ENCODE measurements at places on chromosomes 6 and 20.

DNA sequence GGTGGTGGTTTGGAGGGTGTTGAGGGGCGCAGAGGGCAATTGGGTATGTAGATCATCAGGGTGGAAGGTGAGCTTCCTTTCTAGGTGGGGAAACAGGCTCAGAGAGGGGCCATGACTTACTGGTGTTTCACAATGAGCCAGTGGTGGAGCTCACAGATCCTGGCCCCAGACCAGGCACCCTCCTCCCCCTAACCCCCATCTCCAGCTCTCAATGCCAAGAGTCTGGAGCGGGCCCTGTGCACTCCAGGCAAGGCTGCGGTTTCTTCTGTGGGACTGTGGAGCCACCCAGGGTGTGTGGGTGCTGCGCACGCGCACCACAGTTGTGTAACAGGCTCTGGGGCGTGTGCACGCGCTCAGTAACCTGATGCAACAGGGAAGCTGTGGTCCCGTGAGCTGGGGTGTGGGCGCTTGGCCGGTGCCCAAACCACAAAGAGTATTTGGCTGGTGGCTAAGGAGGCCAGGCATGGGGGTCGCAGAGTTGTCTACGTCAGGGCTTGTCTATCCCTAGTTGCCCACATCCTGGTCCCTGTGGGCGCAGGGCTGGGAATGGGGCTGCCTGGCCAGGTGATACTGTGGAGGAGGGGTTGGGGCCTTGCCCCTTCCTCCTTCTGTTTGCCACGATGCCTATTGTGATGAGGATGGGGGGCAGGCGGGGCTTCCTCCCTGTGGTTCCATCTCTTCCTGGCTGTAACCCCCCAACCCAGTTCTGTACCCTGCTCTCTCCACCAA lies 37.5 kb upstream of the MRPS18A start:
- DNase-seq, result peak; percentile 93

DNA sequence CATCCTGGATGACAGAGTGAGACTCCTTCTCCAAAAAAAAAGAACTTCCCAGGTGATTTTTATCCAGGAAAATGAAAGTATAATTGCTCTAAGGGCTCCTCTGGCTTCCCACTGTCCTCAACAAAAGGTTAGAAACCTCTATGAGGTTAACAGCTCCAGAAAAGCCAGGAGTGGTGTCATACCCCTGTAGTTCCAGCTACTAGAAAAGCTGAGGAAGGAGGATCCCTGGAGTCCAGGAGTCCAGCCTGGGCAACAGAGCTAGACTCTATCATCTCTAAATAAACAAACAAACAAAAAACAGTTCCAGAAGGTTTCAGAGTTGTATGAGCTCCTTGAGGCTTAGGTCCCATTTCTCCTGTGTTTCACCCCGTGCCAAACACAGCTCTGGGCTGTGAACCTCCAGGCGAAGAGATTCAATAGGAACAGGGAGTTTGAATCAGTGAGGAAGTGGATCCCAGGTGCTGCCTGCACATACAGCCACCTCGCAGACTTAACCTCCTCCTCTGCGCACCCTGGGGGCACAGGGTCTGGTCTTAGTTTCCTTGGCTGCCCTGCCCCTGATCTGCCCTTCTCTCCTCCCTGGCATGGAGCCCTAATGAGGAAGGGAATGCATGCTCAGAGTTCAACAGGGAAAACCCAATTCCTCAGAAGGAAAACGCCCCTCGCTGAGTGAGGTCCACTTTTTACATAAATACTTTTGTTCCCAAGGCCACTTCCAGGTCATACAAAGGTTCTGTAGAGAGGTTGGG lies 31.0 kb downstream of the ZC3H12D start:
- DNase-seq, result no peak

DNA sequence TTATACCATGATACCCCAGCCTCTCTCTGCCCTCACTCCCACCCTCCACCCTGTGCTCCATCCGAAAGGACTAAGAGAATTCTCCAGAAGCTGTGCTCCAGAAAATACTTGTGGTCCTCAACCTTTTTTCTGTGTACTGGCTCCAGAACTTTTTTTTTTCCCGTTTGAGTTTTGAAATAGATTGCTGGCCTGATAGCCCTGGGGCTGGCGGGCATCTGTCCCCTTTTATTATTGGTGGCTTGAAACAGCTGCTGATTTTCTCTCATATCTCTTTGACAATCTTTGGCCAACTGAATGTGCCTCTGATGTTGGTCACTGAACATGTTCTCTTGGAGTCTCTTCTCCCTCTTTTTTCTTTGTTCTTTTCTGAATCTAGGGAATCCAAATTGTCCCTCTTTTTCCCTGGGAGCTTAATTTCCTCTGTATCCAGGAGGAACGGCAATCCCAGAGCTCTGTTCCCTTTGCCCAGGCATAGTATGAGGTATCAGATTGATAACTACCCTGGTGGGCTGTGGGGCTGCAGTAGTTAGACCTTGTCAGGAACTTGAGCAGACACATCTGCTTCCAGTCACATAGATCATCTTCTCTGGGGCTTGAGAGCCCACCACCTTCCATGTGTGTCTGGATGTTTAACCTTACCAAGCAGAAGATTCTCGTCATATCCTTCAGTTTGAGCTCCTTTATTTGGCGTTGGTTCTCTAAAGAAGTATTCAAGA lies 1.6 kb downstream of the PPARD start:
- DNase-seq, result peak; percentile 16

DNA sequence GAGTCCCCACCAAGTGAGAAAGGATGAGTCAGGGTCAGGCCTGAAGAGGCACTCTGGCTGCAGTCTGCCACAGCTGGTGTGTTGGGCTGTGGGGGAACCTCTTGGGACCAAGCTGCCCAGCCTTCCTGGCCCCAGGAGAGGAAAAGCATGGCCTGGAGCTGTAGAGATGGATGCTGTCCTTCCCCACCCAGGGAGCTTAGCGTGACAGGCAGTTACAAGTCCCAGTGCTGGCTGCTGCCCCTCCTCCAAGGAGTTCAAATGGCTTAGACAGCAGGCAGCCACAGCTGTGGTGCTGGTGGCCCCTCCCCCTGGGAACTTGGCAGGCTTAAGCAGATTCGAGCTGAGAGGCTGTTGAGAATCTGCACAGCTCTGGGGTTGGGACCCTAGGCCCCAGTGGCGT lies 253.2 kb downstream of the PLCB1 start:
- DNase-seq, result peak; percentile 43

DNA sequence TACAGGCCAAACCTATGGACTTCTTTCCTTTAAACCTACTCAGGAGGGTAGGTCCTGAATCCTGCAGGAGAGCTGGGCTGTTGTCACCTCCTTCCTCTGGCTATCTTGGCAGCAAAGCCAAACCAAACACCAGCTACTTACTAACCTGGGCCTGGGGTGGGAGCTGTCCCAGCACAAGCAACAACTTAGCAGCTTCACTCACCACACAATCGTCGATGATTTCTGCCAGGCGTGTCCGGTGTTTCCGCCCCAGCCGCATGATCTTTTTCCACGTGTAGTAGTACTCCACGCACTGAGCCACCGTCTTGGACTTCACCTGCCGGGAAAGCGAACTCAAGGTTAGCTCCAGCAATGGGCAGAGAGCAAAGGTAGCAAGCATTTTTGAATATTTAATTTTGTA lies 25.4 kb upstream of the MRPS10 start:
- no peak for DNase-seq

DNA sequence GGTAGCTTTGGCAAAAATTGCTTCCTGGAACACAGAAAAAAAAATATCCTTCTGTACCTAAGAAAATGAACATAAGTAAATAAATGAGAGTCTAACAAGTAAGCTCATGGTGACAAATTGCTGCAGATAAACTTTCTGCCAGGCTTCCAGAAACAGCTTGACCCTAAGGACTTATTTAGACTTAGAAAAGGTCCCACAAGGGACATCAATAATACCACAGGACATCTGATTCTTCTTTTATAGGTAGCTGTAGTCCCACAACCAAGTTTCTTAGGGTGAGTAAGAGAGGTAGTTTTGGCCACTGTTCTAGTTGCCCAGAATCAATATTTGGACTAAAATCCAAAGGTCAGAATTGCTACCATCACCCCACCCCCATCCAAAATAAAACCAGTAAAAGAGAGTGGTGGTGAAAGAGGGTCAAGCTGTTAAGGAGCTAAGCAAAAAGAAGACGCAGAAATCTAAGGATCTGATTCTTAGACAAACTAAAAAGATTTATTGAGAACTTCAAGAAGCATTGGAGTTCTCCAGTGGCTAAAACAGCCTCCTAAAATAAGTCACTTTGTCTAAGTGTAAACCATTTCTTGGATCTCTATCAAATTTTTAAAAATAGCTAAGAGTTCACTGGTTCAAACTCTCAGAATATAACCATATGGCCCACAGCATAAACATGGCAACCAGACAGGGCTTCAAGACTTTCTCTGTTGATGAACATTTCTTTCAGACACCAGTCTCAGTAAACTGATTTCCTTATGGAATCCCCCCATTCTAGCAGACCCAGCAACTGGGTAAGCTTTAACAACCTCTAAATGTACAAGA lies 180.6 kb downstream of the PTPRK start:
- DNase-seq, result no peak

GRCh38 chr20:4809707-4810106 lies 88.0 kb downstream of the PRND start:
- no peak for DNase-seq

GRCh38 chr6:149725785-149726184 lies 7.9 kb upstream of the LATS1 start:
- no peak for DNase-seq

DNA sequence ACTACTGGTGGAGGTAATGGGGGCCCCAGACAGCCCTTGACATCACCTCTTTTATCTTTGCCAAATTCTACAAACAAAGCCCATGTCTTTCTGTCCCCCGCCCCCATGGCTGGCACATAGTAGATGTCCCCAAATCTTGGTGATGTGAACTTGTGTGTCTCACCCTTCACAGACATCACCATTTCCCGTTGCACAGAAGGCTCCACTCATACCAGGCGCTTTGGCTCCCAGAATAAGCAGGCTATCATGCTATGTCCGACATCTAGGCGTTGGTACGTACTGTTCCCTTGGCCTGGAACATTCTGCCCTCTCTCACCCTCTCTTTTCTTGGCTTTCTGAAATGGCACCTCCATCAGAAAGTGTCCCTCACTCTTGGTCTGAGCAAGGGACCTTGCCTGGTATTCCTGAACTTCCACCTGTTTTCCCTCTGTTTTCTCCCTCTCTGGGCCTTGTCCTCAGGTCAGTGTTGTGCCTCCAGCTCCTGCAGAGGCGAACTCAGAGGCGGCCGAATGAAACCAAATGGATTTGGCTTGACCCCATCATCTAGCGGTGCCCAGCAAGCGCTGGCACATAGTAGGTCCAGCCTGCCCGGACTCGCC lies 968 bp upstream of the CCN5 start:
- no peak for DNase-seq

- peak; percentile 86 for DNase-seq
Measured at GRCh38 chr6:14476793-14477531, 359.4 kb downstream of the CD83 start.

DNA sequence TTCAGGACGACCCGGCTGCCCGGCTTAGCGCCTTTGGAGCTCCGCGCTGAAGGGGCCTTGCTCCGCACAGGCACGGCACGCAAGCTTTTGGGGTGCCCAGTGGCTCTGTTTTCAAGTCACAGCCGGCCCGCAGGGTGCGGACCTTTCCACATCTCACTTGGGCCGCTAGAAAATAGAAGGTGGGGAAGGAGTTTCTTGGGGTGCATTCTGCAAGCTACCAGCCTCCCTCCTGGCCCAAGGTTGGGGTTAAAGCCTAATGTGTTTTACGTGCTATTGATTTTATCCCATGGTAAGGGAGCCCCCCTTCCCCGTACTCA lies 561 bp downstream of the KAT14 start:
- no peak for DNase-seq

- DNase-seq, result no peak
Measured at GRCh38 chr6:112288475-112288874, 34.1 kb upstream of the LAMA4 start.

DNA sequence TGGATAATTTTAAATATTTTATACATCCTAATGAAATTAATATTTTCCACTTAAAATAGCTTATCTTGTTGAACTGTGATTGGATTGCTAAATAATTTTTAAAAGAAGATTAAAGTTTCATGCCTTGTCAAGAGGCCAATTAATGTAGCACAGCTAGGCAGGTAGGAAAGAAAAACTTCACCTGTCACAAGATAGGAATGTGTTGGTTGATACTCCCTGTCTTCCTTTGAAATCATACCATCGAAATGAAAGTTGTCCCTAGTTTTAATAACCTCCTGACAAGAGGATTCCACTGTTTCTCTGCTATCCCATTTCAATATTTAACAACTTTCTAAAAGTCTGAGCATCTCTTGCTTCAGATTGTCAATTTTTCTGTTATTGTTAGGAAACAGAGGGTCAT lies 80.8 kb downstream of the BMP6 start:
- DNase-seq, result no peak

- no peak for DNase-seq
Measured at GRCh38 chr6:18748314-18748713, 361.2 kb downstream of the RNF144B start.

DNA sequence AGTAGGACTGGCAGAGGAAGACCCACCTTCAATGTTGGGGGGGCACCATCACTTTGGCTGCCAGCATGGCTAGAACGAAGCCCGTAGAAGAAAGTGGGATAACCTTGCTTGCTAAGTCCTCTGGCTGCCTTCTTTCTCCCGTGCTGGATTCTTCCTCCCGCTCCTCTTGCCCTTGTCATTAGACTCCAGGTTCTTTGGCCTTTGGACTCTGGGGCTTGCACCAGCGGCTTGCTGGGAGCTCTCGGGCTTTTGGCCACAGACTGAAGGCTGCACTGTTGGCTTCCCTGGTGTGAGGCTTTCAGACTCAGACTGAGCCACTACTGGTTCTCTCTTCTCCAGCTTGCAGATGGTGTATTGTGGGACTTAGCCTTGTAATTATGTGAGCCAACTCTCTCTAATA lies 28.2 kb downstream of the GSTA2 start:
- no peak for DNase-seq

DNA sequence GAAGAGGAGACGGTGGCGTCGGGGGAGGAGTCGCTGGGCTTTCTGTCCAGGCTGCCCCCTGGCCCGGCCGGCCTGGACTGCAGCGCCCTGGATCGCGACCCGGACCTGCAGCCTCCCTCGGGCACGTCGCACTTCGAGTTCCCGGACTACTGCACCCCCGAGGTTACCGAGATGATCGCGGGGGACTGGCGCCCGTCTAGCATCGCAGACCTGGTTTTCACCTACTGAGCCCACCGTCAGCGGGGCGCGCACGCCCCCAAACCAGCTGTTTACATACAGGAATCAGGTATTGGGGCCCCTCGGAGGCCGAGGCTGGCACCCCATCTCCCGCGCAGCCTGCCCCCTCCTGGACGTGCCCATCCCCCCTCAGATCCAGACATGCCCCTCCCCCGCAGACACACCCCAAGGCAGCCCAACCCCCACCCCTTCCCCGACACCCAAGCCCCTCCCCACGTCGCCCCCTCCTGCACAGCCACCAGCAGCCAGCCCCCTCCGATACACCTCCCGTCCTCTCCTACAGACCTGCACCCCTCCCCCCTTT lies 1.4 kb downstream of the SOX12 start:
- DNase-seq, result peak; percentile 29

DNA sequence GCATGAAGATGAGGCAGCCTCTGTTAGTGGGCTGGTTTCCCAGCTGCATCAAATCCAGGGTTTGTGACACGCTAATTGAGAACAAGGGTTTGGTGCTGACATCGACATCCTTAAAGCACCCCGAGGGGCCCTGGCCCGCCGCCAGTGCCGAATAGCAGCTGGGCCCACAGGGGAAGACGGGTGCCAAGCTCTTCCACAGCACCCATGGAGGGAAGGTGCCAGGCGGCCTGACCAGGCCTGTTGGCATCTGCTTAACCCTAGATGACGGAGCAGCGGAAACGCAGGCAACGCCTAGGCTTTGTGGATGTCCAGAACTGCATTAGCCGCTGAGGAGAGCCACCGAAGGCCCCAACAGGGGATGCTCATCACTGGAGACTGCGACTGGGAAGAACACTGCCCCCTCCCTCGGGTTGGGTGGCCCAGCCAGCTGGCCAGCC lies 16.0 kb downstream of the UQCC2 start:
- DNase-seq, result no peak

GRCh38 chr6:85464260-85464644 lies 14.4 kb downstream of the NT5E start:
- DNase-seq, result peak; percentile 81
